ENCODE measurements at places on chromosomes 2 and 18. TPM values are rescaled to one million over a fixed set of nuclear protein-coding genes. Genes with fewer than 3 reads are reported as not detected.

Gene FAM110C
- total RNA-seq: 41.8 TPM

DNA sequence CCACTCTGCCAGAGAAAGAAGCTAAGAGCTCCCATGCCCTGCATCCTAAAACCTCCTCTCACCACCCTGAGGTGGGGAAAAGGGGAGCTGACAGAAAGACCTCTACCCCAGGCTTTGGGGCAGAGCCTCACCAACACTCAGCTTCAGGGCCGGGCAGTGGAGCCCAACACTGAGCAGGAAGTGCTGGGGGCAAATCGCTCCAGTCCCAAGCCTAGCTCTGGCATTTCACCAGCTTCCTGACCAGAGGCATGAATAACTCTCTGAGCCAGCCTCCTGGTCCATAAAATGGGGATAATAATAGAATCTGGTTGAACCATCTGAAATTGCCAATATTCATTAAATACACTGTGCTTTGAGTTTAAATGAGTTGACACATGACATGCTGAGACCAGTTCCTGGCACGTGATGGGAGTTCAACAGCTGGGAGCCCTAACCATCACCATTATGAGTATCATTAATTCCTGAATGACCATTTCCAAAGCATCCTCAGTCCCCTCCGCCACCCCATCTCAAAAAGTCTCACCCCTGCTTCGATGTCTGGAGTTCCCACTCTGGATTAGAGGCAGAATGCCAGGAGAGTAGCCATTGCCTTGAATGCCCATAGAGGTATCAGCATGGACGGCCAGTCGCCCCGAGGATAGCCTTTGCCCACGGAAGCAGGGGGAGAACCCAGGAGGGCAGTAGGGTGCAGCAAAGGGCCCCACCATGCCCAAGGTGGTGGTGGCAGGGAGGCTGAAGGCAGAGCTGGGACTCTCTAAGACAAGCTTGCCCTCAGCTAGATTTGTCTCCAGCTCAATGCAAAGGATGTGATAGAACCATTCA is 153.4 kb downstream of the TNS1 start:
- DNase-seq: no peak

DNA sequence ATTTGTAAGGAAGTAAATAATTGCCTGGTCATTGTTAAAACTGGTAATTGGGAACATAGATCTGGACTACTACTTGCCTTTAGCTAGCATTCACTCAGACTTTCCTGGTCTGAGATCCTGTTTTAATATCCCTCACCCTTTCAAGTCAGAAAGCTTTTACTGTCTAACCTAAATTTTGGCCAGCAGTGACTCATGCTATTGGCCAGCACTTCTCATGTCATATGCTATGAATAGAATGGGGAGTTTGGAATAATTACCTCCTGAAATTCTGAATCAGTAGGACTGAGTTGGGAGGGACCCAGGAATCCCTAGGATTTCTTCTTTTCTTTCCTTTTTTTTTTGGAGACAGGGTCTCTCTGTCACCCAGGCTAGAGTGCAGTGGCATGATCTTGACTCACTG is 19.3 kb downstream of the STK36 start:
- no peak for DNase-seq

GRCh38 chr2:25236736-25237135 is 68.4 kb upstream of the POMC start:
- DNase-seq: no peak

GRCh38 chr2:241391892-241392665 is 36.0 kb downstream of the FARP2 start:
- DNase-seq: peak; percentile 50

- DNase-seq: peak; percentile 46
These were observed 44.6 kb downstream of the ITGB1BP1 start for GRCh38 chr2:9378433-9379390.

GRCh38 chr2:122180972-122181371 is 425.5 kb downstream of the TSN start:
- no peak for DNase-seq

DNA sequence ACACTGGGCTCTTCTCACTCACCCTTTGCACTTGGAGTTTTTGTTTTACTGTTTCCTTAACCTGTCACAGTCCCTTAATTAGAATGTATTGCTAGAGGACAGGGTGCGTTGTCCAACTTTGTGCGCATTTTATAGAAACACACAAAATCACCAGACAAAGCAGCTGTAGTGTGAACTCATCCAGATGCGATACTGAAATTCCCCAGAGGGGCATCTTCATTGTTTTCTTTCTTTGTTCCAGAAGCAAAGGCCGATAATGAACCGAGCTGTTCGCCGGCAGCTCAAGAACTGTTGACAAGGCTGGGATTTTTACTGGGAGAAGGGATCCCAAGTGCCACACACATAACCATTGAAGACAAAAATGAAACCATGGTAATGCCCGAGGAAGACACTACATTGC is 137.6 kb downstream of the WDSUB1 start:
- DNase-seq: no peak

GRCh38 chr2:11692966-11693521 is 23.0 kb upstream of the NTSR2 start:
- peak; percentile 90 for DNase-seq

GRCh38 chr18:2906704-2907549 is 60.1 kb downstream of the EMILIN2 start:
- DNase-seq: no peak

GRCh38 chr2:215677481-215677880 is 241.6 kb upstream of the FN1 start:
- DNase-seq: no peak

Gene ANKRD29
- 3.1 TPM for total RNA-seq

- peak; percentile 9 for DNase-seq
These were observed 55.8 kb upstream of the NCK2 start for GRCh38 chr2:105688946-105689345.

DNA sequence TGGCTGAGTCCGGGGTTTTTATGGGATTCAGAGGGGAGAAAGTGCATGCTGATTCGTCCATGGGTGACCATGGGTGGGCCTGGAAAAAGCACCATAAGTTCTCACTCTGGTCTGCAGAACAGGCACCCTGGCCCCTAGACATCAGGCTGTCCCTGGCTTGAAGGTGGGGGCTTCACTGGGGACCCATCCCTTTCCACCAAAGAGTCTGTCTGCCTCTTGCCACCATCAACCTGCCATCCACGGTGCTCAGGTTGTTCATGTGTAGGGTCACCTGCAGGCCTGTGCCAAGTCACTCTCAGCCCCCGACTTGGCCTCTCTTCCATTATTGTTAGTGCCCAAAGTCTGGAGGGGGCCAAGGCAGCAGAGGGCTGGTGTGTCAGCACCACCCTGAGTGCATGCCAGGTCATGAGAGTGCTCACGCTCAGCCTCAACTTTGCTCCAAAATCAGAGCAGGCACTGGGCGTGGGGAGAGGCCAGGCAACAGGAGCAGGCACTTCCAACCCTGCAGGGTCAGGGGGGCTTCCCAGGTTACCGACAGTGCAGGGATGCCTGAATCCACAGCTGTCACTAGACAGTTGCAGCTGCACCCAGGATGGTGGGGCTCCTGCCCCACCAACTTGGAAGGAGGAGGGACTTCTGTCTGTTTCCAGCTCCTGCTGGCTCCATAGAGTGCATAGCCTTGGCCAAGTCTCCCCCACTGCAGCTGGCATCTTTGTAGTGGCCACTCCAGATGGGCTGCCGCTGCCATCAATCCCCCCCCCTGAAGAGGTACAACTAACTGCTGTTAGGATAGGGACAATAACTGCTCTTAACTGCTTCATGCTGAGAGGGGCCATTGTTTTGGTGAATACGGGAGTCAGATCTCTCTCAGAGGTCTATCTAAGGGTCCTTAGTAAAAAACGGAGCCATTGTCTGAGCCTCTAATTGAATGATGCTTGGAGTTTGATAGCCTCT is 209.3 kb downstream of the AKAIN1 start:
- no peak for DNase-seq

Gene TEKT4
- total RNA-seq: 0.14 TPM

DNA sequence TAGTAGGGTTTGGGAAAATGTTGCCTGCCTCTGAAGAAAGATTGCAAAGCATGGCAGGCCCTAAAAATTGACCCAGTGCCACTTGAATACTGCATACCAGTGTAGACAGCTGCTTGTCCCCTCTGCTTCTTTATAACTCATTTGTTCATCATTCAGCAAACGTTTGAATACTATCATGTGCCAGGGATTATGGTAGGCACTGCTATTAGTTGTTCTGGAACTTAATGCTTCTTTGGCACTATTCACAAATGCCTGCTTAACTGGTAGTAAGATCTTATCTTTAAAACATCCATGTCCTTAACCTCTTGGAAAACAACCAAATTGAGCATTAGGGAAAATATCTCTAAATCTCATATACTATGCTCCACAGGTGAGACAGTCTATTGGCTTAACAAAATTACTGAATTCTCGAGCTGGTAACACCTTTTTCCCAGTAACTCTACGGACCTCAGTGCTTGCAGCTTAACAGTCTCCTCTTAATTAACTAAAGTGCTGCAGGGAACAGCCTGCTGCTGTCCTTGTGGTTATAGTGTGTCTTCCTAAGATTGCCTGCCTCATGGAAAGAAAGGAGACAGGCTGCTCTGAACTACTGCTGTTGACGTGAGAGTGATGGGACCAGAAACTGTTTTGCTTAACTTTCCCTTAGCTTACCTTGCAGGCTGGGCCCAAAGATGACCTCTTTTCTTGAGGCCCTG is 93.2 kb downstream of the MIB1 start:
- DNase-seq: no peak

Gene CIB4
- not detected for total RNA-seq

DNA sequence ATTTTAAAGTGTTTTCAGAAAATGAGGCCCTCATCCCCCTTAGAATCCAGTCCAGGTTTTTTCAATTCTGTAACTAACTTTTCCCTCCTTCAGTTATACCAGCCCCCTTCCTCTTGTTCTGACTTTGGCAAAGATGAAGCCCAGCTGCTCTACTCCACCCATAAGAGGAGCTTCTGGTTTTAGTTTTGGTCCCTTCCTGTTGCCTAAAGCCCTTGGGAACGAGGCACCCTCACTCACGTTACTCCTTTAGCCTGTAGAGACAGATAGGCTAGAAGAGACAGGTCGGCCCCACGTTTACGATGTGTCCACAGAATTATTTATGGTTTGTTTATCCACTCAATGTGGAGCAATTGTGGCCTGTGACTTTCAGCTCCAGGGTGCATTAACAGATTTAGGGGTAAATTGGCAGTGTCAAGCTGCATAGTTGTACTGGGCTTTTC is 454.2 kb upstream of the TNP1 start:
- DNase-seq: no peak

GRCh38 chr2:68466361-68466777 is 725 bp downstream of the FBXO48 start:
- no peak for DNase-seq

DNA sequence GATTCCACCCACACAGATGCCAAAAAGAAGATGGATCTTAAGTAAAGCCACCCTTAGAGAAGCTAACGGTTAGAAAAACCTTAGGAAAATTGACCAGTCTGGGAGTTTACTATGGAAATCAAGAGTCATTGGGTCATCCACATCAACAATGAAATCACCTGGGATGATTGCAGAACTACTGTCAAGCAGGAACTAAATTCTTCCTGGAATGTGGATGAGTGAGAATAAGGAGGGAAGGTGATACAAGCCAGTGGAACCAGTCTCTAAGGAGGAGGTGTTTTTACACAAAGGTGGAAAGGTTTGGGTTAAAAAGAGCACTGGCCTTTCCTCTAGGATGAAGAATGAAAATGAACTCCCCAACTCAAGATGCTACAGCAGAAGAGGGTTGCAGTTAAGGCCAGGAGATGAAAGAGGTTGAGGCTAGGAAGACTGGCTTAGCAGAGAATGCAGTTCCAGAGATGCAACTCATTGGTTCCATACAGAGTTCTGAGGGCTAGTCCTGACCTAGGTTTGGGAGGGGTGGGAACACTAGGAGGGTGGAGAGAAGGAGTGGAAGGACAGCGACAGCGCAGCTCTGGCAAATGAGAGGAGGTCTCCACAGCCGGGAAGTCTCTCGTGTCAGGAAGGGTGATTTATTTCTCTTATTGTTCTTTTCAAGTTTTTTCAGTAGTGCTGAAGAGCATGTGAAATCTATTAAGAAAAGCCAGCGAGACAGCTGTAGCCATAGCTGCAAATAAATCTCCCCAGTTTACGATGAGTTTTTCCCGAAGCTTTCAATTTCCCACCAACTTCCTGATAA is 27.7 kb upstream of the KDM3A start:
- no peak for DNase-seq

Gene NEB
- 140 TPM for total RNA-seq

- no peak for DNase-seq
These were observed 9.4 kb upstream of the TACR1 start for GRCh38 chr2:75208738-75209137.

DNA sequence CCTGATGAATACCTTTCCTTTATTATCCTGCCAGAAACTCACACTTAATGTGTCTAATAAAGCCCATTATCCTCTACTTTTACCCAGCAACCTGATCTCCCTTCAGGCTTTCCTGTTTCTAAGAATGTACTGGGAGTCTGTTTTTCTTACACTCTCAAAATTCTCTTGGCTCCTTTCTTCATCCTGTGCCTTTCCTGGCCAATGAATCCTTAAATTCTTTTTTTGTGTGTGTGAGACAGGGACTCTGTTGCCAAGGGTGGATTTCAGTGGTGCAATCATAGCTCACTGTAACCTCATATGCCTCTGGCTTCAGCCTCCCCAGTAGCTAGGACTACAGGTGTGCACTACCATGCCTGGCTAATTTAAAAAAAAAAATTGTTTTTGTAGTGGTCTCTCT is 72.7 kb downstream of the MAP2 start:
- DNase-seq: no peak

GRCh38 chr18:63145851-63146555 is 173.6 kb downstream of the BCL2 start:
- DNase-seq: no peak

DNA sequence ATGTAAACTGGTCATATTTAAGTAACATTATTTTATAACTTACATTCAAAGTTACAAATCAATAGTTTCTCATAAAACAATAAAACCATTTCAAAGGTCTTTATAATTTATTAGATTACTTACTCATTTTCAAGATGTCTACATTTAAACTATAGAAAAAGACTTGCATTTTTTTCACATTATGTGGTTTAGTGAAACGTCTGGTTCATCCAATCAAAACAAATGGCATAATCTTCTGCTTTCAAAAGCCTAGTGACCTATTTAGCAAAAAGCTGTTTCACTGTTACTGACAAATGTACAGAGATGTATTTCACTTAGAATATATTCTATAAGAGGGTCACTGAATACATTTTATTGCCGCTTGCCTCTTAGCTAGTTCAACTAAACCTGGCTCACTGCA is 49.3 kb upstream of the MCM6 start:
- DNase-seq: no peak

Gene ATG4B
- total RNA-seq: 130 TPM

Gene FHOD3
- 24.9 TPM for total RNA-seq

GRCh38 chr2:41579806-41580205 is 468.0 kb upstream of the PKDCC start:
- no peak for DNase-seq

DNA sequence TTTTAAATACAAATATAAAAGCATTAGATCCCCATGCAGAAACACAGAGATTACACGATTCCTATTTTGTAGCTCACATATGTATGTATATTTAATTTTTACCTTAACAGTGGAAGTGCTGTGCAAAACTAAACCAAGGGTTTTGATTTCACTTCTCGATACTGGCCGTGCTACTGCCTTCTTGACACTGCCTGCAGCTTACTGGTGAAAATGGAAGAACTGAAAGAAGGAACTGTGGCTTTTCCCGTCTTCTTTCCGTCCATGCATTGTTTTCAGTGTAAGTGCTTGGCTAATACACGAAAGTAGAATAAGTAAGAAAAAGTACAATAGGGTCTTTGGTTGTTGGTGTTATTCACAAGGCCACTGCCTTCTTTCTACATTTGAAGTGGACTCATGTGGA is 129.5 kb downstream of the NDUFA10 start:
- no peak for DNase-seq

Gene MALL
- 43.7 TPM for total RNA-seq
